ENCODE measurements at places on chromosomes 5 and 9.

- no peak for DNase-seq
These were observed 173.5 kb upstream of the NREP start for GRCh38 chr5:111930449-111930848.

- DNase-seq, result no peak
These were observed 30.5 kb downstream of the CNTFR start for GRCh38 chr9:34558919-34559623.

GRCh38 chr5:113574417-113574816, 60.9 kb downstream of the YTHDC2 start:
- DNase-seq, result peak; percentile 25

DNA sequence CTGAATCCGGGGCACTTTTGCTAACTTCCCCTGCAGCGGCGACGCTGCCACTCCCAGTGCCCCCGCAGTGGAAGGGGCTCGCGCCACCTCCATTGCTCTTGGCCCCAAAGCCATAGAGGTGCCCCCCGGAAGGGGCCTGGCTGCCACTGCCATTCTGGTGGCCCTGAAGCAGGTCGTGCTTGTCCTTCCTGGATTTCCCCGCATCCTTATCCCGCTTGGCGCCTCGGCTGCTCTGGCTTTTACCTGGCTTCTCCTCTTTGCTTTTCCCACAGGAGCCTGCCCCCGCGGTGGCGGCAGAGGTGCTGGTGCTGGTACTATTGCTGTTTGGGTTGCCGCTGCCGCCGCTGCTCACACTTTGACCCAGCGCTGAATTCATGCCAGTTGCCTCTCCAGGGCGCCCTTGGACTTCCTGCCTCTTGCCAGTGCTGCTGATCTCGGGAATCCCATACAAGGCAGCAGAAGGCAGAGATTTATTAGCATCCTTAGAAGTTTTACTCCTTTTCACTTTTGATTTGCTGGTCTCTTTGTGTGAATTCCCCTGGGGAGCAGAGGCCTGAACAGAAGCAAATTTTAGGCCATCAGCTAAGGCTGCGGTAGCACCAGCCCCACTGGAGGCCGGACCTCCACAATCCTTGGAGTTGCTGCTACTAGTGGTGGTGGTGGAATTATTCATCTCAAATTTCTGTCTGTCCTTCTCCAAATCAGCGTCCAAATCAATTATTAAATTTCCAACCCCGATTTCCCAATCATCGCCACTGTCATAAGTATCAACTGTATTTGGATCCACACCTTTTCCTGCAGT, 2.1 kb downstream of the ZNF608 start:
- no peak for DNase-seq

GRCh38 chr5:16518606-16519005, 53.0 kb upstream of the ZNF622 start:
- DNase-seq, result no peak

- DNase-seq, result no peak
These were observed 142.2 kb downstream of the SNX18 start for GRCh38 chr5:54659700-54660131.

DNA sequence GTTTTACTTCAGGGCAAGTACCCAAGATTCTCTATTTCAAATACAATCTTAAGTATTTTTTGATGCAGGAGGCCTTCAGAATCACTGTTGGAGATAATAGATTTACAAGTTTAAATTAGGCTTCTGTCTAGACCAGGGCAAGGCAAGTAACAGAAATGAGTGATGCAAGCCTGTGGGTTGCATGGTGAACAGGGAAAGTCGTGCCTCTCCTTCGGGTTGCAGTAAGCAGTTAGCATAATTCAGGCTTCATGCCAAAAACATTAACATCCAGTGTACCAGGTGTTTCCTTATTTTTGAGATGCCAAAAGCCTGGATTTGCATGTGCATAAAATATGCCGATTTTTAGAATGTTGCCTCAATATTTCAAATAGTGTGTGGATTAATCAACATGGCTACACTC, 369.0 kb downstream of the CAAP1 start:
- DNase-seq, result no peak

GRCh38 chr5:92552206-92553160, 1028.5 kb downstream of the NR2F1-AS1 start:
- DNase-seq, result no peak

DNA sequence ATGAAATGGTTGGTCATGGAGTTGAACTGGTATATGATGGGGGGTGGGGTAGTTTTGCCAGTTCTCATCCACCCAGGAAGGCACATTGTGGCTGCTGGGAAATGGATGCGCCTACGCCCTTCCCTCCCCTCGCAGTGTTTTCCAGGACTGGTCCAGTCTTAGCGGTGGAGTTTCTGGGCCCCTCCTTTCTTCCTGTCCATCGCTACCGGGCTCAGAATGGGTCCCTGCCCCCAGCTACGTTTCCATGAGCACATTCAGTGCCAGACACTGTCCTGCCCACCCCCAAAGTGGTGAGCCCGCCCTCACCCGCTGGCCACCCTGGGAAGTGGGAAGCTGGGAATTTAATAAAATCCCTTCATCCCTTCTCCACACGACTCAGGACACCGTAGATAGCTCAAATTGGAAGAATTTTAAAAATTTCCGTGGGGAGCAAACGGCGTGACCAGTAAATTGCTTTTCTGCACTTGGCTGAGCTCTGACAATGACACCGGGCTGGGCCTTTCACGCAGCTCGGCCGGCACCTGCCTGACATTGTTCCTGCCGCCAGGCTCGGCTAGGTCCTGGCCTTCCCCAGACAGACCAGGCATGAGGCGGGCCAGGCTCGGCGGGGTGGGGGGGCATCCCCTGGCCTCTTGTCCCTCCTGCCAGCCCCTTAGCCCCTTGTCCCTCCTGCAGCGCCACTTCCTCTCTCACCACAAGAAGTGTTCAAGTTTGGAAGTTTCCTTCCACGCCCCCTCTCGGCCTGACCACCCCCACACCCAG, 3.6 kb downstream of the FGF18 start:
- DNase-seq, result peak; percentile 49

GRCh38 chr9:77486968-77487367, 161.2 kb downstream of the GNA14 start:
- DNase-seq, result no peak

DNA sequence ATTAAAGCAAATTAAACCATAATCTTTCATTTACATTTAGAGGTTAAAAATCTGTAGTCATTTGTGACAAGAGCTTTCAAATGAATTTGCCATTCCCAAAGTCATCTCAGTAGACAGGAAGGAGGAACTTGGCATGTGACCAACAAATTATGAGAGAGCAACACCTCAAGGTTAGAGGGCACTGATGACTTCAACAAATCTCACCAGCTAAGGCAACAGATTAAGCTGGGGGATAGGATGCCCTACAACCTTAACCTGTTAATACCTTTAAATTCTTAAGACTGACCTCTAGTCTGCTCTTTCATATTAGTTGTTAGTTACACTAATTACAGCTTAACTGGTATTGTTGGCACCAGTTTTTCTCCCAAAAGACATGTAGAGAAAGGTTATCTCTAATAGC, 18.4 kb downstream of the POU5F2 start:
- no peak for DNase-seq

GRCh38 chr9:131965103-131965502, 114.6 kb downstream of the MED27 start:
- DNase-seq, result no peak

DNA sequence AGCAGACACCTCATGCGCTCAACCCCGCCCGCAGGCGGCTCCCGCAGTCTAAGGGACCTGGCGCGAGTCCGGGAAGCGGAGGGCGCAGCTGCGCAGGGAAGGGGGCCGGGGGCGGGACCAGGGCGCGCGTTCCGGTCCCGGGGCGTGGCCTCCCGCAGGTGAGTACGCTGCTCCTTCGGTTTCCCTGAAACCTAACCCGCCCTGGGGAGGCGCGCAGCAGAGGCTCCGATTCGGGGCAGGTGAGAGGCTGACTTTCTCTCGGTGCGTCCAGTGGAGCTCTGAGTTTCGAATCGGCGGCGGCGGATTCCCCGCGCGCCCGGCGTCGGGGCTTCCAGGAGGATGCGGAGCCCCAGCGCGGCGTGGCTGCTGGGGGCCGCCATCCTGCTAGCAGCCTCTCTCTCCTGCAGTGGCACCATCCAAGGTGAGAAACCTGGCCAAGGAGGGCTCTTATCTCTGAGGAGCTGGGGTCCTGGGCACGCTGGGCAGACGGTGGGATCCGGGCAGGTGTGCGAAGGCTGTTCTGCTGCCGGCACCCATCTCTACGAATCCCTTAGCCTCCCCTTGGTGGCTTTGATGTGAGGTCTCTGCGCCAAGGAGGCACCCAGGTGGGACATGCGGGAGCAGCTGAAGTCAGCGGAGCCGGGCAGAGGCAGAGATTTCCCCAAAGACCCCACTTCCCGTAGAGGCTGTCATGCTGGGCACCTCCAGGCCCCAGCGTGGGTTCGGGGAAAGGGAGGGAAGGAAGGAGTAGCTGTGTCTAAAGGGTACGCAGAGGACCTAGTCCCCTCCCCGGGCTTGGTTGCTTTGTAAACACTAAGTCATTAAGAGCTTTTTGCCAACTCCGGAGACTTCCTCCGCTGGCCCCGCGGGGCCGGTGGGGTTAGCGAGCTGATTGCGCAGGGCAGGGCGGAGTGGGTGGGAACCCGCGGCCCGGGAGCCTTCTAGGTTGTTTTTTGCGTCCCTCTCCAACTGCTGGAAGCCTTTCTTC, at the start of gene F2RL1:
TSS of gene F2RL1 (plus strand) at position 187 of the 988 bp plus-strand sequence. CDS start at position 340, 153 bp downstream.
- peak; percentile 98 for DNase-seq

DNA sequence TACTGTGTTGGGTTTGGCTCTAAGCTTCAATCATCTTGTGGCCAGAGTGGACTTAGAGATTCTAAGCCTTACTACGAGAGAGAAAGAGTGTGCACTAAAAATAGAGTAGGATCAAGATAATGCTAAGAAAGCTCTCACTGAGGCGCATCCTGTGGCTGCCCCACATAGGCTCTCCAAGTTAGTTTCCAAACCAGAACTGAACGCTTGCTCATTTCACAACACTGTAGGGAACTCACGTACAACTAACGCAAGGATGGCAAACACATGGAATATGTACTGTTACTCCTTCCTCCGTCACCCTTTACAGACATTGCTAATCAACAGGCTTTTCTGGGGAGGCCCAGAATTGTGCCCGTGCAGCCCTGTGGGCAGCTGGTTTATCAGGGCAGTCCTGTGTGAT, 90.9 kb downstream of the EQTN start:
- DNase-seq, result no peak

DNA sequence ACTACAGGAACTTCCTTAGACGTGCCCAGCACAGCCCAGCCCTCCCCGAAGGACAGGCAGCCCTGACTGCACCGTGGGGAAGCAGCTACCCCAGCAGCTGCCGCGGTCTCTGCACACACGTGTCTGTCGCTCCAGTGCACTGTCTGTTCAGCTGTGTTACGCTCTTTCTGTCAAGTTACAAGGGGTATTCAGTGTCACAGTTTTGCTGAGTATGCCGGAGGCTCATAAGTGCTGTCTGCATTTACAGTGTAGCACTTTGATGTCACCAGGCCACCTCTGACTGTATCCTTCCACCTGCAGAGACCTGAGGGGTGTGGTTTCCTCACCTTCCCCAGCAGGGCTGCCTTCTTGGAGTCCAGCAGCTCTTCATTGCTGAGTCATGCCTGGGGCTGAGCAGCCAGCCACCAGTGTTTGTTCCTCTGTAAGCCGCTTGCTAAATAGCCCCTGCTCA, 126.8 kb downstream of the EHMT1 start:
- DNase-seq, result no peak

- DNase-seq, result no peak
These were observed 39.8 kb upstream of the ALDH1B1 start for GRCh38 chr9:38352530-38353328.

DNA sequence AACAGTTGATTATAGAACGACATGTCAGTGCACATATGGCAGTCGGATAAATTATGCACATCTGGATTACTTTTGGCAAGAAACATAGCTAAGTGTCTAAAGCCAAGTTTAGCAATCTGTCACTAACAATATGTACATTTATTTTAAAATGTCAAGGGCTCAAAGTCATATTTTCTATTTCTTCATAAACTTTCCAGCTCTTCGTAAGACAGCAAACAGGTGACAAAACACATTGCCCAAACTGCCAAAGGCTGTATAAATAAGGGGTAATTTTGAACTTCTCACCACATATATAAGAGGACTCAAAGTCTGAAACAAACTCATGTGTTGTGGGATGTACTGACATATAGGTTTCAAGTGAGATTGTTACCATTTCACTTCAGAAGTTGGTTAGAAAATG, 237.2 kb downstream of the ARL15 start:
- no peak for DNase-seq

DNA sequence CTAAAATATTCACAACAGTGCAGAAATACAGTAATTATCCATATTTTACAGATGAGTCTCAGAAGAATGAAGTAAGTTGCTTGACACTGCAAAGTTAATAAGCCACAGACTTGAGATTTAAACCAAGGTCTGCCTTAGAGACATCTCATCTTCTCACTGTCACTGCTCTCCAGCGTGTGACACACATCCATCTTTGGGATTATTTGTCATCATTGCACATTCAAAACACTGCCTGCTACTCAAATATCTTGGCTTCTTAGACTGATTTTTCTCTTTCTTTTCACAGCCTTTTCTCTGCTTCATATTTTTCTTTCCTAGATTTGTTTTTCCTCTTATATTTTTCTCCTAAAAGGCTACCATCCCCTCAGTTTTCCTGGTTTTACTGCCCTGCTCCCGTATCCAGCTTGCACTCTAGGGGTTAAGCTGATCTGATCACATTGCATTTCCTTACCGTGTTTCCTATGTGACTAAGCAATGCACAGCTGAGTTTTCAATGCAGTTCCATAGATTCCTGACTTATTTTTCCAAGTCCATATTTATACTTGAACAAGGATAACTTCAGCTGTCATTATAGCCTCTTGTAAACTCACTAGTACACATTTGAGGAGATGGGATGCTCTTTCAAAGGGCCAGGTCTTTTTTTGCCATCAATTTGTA, 353.0 kb downstream of the PLK2 start:
- DNase-seq, result no peak

GRCh38 chr5:171676286-171676944, 109.2 kb upstream of the SMIM23 start:
- no peak for DNase-seq

- no peak for DNase-seq
These were observed 1711.9 kb upstream of the CDH9 start for GRCh38 chr5:28750251-28750650.

- no peak for DNase-seq
These were observed 22.1 kb downstream of the TRMO start for GRCh38 chr9:97900103-97900737.

GRCh38 chr9:108671176-108671575, 184.6 kb downstream of the ACTL7B start:
- DNase-seq, result no peak

GRCh38 chr5:162824360-162824759, 613.0 kb upstream of the CCNG1 start:
- DNase-seq, result no peak
